Activated CD4-positive, alpha-beta T cell treated with anti-CD3 and anti-CD28 coated beads, Interleukin-2, amount 50 U/mL, for 24 hours (primary cell): ENCODE measurements at places on chromosomes 11 and 22.
A peak's percentile ranks its signal among the peaks of the same experiment; 100 is the strongest.

GRCh38 chr22:38401336-38402084 lies 53.5 kb downstream of the KCNJ4 start:
- DNase-seq, result no peak

- DNase-seq, result no peak
These were observed 72.9 kb upstream of the OR4C15 start for GRCh38 chr11:55481416-55481815.

DNA sequence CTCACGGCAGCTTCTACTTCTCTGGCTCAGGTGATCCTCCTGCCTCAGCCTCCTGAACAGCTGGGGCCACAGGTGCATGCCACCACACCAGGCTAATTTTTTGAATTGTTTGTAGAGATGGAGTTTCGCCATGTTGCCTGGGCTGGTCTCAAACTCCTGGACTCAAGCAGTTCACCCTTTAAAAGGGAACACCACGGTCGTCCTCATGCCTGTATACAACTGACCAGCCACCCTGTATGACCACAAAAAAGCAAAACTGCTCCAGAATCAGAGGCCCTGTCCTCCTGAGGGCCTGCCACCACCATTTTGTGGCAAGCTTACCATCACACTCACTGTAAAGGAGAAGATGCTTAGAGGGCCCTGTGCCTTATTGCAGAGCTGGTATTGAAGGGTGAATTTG lies 2.2 kb downstream of the GLB1L3 start:
- DNase-seq, result no peak

DNA sequence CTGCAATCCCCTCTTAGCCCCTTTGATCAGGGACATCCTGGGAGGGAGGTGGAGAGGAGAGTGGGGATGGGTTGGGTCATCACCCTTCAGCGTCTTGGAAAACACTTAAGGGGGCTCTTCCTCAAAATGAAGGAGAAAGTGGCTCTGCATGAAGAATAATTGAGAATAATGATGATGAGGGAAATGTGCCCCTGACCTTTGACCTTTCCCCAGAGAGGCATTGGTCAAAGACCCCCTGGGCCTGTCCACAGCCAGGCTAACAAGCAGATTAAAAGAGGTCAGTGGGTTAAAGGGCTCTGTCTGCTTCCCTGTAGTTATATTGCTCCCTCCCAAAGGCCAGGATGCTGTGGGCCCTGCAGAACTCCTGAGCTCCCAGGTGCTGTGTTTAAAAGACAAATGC lies 68.7 kb downstream of the NAV2 start:
- DNase-seq, result no peak

GRCh38 chr11:64870176-64870892 lies 8.1 kb downstream of the EHD1 start:
- DNase-seq, result no peak

DNA sequence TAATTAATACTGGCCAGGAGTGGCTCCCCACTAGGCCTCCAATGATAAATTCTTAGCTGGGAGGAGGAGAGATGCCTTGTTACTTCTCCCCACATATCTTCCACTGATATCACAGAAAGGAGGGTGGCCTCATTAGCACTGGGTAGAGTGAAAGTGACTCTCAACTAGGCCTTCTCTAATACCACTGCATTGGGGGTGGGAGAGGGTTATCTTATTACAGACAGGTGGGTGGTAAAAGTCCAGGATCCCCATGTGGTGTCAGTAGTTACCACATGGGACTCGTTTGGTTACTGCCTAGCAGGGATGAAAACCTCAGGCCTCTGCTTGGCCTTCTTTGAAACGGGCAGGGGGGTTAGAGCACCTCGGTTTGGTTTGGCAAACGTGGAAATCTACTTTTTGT lies 167.3 kb downstream of the UVRAG start:
- no peak for DNase-seq

- no peak for DNase-seq
These were observed 83.4 kb downstream of the GALNT18 start for GRCh38 chr11:11538277-11538960.

DNA sequence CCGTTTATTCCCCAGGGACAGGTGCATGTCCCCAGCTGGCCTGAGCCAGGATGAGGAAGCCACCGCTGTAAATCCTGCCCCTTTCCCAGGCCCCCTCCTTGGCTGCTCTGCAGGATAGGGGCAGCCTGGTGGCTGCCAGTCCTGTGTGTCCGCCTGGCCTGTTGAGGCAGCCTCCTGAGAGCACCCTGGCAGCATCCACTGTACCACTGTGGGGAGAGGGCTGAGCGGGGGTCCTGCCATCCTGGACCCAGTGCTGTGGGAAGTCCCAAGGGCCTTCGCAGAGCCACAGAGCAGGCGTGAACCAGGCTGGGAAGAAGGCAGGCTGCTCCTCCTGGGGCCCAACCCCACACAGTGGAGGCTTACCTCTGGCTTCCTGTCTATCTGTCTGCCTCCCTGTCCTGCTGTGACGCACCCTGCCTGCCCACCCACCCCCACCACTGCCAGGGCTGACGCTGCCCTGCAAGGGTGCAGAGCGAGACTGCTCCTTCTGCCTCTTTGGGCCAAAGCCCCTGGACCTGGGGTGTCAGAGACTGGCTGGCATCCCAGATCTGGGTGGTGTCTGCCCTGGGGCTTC lies 8.4 kb downstream of the KCTD17 start:
- no peak for DNase-seq

- no peak for DNase-seq
These were observed 107.5 kb upstream of the OR4B1 start for GRCh38 chr11:48109046-48109666.

DNA sequence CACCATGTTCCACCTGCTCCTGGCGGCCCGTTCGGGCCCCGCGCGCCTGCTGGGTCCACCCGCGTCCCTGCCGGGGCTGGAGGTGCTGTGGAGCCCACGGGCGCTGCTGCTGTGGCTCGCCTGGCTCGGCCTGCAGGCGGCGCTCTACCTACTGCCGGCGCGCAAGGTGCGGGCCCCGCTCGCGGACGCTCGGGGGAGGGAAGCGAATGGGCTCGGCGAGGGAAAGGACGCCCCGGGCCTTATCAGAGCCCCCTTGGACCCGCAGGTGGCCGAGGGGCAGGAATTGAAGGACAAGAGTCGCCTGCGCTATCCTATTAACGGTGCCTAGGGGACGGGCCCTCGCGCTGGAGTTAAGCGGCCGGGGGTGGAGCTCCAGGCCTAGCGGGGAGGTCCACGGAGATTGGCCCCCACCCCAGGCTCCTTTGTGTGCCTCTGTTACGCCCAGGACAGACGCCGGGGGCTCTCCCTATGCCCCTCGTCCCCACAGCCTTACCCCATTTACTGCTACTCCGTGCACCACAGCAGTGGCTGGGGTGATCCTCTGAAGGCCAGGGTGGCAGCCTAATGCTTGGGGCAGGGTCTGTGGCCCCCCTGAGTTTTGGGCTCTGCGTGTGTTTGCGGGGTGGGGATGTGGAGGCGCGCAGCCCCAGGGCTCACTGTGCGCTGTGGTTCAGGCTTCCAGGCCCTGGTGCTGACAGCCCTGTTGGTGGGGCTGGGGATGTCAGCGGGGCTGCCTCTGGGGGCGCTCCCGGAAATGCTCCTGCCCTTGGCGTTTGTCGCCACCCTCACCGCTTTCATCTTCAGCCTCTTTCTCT lies 1.1 kb downstream of the TM7SF2 start:
- no peak for DNase-seq

DNA sequence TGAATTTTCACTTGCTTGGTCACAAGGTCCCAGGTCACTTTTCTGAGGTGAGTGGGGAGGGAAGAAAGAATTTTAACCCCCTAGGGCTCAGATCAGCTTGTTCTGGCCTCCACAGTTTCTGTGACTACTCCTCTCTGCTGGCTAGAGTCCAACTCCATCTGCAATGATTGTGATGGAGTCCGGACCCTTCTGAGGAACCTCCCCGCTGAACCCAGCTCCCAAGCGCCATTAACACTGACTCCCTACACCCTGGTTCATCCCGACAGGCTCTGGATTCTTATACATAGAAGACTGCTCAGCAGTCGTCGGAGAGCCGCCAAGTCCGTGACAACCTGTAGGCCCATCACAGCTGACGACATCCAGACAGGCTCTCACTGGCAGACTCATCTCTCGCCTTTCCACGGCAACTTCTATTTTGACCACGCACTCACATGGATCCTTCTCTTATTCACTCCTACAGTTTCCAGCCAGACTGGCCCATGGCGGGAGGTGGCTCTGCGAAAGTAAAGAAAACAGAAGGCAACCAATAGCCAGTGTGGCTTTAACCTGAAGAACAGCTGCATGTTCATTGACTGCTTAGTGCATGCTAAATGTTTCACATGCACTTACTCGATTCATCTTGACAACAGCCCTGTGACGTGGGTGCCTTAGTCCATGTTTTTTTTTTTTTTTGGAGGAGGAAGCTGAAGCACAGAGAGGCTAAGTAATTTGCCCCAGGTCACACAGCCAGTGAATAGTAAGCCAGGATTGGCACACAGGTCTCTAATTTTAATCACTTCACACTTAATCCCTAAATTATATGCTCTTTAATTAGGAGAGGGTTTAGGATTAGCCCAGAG lies 68.0 kb upstream of the PRDM11 start:
- DNase-seq, result no peak

DNA sequence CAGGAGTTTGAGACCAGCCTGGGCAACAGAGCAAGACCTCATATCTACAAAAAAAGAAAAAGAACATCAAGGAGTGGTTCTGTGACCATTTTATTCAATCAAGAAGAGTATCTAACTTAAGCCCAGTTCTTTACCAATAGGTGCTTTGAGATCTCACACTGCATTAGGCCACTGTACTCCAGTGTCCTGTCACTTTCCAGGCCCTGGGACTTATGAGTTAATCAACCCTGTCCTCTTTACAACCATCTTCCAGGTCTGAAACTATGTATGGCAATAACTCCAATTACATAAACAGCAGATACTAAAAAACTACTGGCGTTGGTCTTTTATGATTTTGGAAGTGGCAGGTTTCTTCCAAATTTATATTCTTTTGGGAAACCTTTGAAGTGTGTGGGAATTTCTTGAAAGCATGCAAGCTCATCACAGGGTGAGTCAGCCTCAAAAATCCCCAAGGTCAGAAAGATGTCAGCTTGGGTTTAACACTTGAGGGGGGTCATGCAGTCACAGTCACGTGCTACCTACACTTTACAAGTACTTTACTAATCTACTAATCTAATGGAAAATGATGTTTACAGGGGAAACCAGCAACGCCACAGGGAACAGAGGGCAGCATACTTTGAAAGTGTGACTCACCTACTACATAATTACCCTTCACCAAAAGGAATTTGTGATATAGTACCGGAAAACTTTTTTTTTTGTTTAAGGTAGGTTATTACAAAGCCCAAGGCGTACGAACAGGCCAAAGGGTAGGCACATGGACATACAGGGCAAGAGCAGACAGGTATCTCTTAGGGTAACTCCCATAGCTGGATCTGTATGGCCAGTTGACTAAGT lies 15.6 kb downstream of the PISD start:
- DNase-seq, result peak; percentile 55

GRCh38 chr11:20158597-20159257 lies 1.5 kb downstream of the DBX1 start:
- DNase-seq, result no peak

DNA sequence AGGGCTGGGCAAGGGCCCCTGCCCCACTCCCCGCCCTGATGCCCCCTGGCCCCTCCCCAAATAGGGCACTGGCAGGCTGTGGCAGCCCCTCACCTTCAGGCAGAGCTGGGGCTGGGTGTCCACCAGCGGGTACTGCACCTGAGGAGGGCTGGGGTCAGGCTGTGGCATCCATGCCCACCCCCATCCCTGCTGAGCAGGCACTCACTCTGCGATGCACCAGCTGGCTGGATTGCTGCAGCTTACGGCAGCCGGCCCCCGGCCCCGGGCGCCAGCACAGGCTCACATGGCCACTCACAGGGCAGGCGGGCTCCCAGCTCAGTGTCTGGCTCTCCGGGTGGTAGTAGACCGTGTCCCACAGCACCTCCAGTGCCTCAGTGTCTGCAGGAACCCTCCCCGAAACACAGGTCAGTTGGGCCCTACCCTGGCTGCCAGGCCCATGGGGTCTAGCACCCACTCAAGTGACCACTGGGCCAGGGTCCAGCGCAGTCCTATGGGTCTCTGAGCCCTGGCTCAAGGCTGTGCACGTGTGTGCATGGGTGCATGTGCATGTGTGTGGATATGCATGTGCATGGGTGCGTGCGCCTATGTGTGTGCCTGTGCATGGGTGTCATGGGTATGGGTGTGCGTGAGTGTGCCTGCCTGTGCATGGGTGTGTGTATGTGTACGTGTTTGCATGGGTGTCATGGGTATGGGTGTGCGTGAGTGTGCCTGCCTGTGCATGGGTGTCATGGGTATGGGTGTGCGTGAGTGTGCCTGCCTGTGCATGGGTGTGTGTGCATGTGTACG lies 14.4 kb downstream of the IL17REL start:
- DNase-seq, result no peak

DNA sequence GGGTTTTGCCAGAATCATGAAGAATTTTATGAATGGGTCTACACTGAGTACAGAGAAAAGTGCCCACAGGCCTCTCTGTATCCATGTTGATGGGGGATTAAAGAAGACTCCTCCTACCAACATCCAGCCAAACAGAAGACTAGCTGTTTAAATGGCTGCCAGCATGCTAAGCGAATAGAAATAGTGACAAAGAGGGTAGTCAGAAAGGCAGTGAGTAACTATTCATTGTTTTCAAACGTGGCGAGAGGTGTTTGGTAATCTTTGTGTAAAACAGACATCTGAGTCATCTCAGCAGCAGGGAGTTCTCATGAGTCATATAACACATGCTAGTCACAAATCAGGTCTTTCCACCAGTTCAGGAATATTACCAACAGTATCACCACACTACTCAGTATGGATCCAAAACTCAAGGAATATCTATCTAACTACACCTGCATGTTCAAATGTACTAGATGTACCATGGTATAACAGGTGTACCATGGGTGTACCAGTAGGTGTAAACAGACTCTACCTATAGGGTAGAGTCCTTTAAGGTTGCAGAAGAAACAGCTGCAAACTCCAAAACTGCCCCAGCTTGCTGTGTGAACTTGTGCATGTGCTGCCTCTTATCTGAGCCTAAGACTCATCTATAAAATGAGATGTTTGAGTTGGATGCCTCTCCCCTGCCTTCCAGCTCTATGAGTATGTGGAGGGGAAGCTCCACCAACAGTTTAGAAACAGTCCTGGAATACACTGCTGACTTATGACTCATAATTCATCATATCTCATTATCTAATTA lies 82.0 kb downstream of the SLC1A2 start:
- DNase-seq, result peak; percentile 40

DNA sequence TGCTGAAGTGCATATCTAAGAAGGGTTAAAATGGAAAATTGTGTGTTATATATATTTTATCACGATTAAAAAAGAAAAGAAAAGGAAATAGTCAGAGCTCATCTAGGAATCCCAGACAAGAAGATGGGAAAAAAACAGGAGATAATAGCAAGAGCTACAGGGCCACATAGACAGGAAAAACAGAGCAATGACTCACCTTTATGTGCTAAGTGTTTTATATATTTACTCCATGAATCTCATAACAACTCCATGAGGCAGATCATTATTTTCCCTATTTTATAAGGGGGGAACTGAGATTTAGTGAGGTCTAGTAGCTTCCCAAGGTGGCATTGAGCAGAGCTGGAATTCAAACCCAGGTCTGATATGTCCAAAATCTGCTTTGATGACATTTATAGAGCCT lies 18.1 kb upstream of the ELF5 start:
- DNase-seq, result no peak

DNA sequence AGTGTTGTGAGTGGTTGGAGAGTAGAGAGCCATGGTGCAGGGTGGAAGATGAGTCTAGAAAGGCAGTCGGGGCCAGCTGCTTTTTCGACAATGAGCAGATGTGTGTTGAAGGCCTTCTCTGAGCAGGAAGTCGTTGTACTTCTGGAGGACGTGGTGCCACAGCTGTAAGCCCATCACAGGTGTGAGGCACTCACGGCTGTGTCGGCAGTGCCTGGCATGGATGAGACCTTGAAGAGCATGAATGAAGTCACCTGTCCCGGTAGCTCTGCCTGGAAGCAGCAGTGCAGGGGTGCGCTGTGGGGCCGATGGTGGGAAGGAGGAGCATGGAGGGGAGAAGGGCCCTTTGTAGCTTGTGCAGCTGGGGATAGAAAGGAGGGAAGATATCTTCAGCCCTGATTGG lies 165.2 kb downstream of the PKNOX2 start:
- DNase-seq, result no peak
